ENCODE measurements at places on chromosomes 6 and 20.

DNA sequence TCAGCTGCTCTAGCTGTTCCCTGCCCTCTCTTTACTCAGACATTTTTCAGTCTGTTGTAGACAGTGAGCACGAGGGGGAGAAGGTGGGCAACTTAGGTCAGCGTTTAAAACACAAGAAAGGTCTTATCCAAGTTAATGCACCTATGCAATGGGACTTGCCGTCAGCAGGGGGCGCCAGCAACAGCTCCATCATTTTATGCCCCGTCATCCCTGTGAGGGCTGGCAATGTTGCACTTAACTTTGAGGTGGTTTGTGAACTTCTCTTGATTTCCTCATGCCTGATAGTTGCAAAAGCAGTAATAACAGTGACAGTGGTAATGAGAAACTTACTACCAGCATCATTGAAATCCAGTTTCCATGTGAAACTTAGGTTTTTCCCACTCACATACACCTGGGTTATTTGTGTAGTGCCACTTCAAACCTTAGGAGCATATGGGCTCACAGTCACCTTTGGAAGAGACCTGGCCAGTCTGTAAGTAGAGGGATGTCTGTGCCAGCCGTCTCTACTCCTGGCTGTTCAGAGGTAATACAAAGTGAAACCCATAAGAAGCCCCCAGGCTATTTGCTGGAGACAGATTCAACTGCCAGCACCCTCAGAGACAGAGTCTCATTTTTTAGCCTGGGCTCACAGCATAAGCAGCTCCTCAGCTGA is 44.9 kb upstream of the ID1 start:
- DNase-seq = peak; percentile 86

DNA sequence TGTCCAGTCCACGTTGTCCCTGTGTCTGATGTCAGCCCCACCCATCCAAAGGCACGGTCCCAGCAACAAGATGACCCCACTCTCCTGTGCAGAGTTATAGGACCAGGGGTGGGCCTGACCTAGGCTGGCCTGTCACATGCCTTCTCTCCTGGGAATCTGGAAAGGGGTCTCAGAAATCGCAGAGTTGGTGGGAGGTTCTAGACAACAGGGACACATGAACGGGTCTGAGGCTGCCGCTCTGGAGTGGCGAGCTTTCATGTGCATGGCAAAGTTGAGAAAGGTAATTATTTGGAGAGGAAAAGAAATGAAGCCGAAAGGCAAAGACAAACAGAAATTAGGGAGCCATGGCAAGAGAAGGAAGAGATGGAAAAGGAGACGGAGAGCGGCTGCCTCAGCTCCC is 29.5 kb downstream of the BFSP1 start:
- DNase-seq = peak; percentile 10

GRCh38 chr20:46844965-46845364 is 49.7 kb upstream of the EYA2 start:
- DNase-seq = no peak

DNA sequence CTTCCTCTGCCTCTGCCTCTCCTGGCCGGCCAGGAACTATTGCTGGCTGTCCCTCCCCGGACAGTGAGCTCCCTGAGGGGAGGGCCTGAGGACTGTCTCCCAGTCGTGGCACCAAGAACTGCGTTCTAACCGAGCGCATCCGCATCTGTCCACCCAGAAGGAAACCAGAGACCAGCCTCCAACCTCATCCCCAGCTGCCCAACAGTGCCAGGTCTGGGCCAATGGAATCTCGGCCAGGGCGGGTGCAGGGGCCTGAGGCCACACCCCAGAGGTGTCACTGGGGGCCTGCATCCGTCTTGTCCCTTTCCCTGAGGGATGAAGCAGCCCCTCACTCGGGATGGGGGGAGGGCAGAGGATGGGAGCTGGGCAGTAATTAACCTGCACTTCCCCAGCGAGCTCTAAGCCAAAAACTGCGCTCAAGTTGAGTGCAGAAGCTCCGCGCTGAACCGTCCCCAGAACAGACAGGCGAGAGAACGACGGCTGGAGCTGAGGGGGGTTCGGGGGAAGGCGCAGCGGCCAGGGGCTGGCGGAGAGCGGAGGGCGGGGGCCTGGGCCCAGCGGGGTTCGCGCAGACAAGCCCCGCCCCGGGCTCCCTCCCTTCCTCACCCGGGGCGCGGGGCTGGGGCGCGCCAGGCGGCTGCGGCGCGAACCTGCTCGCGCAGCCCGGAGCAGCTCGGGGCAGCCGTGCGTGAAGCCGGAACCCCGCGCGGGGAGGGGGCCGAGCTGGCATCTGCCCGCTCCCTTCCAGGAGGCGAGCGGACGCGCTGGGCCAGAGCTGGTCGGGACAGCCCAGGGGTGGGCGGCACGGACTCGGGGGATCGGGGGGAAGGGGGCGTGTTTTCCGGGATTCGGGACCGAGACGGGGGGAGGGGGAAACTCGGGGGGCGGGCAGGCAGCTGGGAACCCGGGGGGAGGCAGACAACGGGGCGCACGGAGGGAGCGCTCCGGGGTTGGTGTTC is 1.4 kb downstream of the TFEB start:
- peak; percentile 67 for DNase-seq

- DNase-seq = no peak
Measured at GRCh38 chr6:12163149-12163548, 127.0 kb upstream of the EDN1 start.

DNA sequence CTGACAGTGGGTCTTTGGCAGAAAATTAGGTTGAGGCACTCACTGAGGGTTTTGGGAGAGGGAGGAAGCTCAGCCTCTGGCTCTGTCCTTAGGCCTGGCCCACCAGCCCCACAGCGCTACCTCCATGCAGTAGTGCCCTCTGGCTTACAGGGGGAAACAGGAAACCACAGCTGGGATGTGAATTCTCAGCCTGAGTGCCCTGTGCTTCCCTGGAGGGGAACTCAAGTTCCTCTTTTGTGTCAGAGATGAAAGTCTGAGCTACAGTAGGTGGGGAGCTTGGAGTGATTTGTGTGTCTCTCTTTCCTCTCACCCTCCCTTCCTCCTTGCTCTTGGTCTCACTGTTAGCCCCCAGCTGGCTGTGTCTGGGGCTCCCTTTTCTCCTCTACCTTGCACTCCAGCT is 48.2 kb upstream of the BLCAP start:
- no peak for DNase-seq
